ENCODE measurements at places on chromosomes 4 and X. TPM values are rescaled to one million over a fixed set of nuclear protein-coding genes. Genes with fewer than 3 reads are reported as not detected.

- no peak overlapping the region for H3K4me3 ChIP-seq
- no peaks in the 10 kb centered on the region for H3K36me3 ChIP-seq
- H3K27ac ChIP-seq, result no peak overlapping the region
Measured at GRCh38 chrX:20595928-20596575, 329.3 kb upstream of the RPS6KA3 start.

OPHN1 gene
- total RNA-seq, result 5.0 TPM

DNA sequence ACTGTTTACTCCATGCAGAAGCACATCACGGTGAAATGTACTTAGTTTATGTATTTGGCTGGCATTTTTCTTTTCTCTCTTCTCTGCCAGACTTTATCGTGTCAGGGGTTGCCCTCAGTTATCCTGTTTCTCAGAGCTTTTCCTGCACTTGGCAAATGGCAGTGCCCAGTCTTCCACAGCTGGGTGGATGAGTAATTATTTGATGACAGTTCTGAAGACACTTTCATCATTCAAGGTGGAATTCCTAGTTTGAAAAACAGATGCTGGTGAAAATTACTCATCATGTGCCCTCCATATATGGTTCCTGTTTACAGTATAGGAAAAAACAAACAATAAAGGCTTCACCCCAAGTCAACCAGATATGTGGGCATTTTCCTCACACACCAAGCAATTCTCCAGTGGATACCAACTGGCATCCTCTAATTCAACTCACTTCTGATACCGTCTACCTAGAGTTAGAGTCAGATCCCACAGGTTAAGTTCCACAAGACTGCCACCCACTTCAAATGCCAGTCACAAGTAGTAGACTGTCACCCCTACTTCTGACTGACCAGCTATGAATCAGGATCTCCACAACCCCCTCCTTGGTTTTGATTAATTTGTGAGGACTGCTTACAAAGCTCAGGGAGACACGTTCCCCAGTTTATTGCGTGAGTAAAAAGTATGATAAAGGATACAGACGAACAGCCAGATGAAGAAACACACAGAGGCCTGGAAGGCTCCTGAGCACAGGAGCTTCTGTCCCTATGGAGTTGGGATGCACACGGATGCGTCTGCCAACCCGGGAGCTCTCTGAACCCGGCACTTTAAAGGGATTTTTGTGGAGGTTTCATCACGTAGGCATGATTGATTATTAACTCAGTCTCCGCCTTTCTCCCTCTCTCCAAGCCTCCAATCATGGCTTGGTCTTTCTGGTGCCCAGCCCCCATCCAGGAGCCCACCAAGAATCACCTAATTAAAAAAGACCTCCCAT, 72.9 kb downstream of the CLDN34 start:
- DNase-seq, result no peak
- peaks cover 60% of the 10 kb centered on the region for H3K4me1 ChIP-seq
- no peaks in the 10 kb centered on the region for H3K27me3 ChIP-seq
- H3K27ac ChIP-seq, result no peak overlapping the region
- H3K36me3 ChIP-seq, result no peaks in the 10 kb centered on the region
- no peak overlapping the region for H3K4me3 ChIP-seq

DNA sequence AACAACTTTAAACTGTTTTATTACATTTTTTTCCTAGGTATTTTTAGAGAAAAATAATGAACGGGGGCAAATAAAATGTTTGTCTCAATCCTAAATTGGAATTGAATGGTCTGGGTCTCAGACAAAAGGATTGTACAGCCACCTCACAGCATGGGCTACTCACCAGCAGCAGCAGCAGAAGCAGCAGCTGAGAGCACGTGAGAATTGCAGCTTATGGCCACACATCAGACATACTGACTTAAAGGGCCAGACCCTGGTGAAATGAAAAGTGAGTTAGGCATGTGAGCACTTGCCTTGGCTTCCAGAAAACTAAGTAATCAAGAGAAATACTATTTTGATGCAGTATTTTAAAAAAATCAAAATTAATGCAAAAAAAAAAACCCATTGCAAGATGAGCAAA, 56.6 kb downstream of the AASDH start:
- no peak overlapping the region for H3K27ac ChIP-seq
- H3K4me1 ChIP-seq, result no peaks in the 10 kb centered on the region
- no peak for DNase-seq
- no peaks in the 10 kb centered on the region for H3K36me3 ChIP-seq

- no peaks in the 10 kb centered on the region for H3K27me3 ChIP-seq
- no peak overlapping the region for H3K4me3 ChIP-seq
- no peaks in the 10 kb centered on the region for H3K36me3 ChIP-seq
Measured at GRCh38 chr4:128737098-128737513, 72.4 kb upstream of the JADE1 start.

DNA sequence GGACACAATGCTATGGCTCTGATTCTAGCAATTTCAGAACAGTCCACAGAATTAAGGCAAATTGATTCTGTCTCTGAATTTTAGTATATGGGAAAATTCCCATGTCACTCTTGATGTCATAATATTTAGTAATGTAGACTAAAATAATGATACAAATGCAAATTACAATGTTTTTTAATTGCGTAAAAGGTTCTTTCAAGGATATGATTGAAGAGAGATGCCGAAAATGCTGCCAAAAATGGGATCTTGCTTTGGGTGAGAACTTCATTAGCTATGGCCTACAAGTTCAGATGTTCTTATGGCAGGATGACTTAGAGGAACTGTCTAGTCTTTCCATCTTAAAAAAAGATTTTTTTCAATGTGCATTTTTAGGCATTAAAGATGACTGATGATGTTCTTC, 170.6 kb downstream of the TMA16 start:
- no peaks in the 10 kb centered on the region for H3K27me3 ChIP-seq
- no peak for DNase-seq
- no peaks in the 10 kb centered on the region for H3K4me1 ChIP-seq
- H3K36me3 ChIP-seq, result no peaks in the 10 kb centered on the region
- no peak overlapping the region for H3K27ac ChIP-seq

GRCh38 chrX:129040124-129040523, 483.2 kb downstream of the SMARCA1 start:
- H3K4me1 ChIP-seq, result no peaks in the 10 kb centered on the region
- H3K27me3 ChIP-seq, result no peaks in the 10 kb centered on the region
- no peak overlapping the region for H3K27ac ChIP-seq

CFI gene
- total RNA-seq, result 6.8 TPM

FGFBP1 gene
- total RNA-seq, result not detected

DNA sequence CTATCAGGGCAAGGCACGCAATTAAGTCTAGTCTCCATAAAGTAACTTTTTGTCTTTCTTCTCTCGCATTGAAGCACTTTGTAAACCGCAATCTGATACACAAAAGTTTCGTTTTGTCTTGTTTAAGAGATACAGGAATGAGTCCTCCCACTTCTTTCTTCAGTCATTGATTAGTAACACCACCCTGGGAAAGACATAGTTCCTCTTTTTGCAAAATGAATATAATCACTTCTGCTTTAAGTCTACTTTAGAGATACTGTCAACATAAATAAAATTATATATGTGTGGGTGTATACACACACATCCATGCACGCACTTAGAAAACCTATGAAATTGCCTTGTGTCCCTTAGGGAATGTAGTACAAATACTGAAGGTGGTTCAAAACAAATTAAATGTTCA, 11.7 kb downstream of the COQ2 start:
- no peaks in the 10 kb centered on the region for H3K27me3 ChIP-seq
- H3K36me3 ChIP-seq, result peaks cover 46% of the 10 kb centered on the region
- no peak overlapping the region for H3K4me3 ChIP-seq

DNA sequence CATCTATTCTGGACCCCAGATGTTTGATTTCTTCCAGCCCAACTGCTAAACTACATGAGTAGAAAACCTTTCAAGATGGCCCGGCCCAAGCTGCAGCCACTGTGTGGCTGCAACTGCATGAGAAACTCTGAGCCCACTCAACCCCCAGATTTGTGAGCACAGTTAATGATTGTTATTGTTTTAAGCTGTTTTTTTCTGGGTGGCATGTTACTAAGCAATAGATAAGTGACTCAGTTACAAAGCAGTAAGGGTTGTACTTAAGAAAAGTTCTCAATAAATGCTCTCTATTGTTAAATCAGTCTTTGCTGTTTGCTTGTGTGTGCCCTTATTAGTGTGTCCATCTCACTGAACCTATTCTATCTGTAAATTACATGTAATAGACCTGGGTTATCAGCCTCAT, 51.8 kb downstream of the GC start:
- no peak overlapping the region for H3K4me3 ChIP-seq
- H3K27ac ChIP-seq, result no peak overlapping the region

DNA sequence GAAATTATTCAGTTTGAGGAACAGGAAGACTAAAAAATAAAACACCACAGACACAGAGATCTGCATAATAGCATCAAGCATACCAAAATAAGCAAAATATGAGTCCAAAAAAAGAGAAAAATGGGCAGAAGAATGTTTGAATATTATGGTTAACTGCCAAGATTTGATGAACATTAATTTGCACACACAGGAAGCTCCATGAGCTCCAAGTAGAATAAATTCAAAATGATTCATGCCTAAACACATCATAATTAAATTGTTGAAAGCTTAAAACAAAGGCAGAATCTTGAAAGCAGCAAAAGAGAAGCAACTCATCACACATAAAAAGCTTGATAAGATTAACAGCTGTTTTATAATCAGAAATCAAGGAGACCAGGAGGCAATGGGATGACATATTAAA, 156.6 kb upstream of the ARSJ start:
- H3K36me3 ChIP-seq, result no peaks in the 10 kb centered on the region
- DNase-seq, result no peak
- H3K27me3 ChIP-seq, result no peaks in the 10 kb centered on the region
- no peak overlapping the region for H3K4me3 ChIP-seq

- no peak overlapping the region for H3K4me3 ChIP-seq
- peaks cover 15% of the 10 kb centered on the region for H3K27me3 ChIP-seq
- no peaks in the 10 kb centered on the region for H3K4me1 ChIP-seq
- no peak for DNase-seq
- no peak overlapping the region for H3K27ac ChIP-seq
Measured at GRCh38 chr4:100060765-100061416, 110.8 kb upstream of the H2AZ1 start.

GRCh38 chrX:130120321-130120731, 10.0 kb upstream of the ELF4 start:
- H3K27me3 ChIP-seq, result no peaks in the 10 kb centered on the region
- peak overlapping the region; percentile 63 for H3K4me3 ChIP-seq
- no peaks in the 10 kb centered on the region for H3K36me3 ChIP-seq
- peaks cover 22% of the 10 kb centered on the region for H3K4me1 ChIP-seq
- DNase-seq, result no peak

HGFAC gene
- total RNA-seq, result 0.80 TPM

DNA sequence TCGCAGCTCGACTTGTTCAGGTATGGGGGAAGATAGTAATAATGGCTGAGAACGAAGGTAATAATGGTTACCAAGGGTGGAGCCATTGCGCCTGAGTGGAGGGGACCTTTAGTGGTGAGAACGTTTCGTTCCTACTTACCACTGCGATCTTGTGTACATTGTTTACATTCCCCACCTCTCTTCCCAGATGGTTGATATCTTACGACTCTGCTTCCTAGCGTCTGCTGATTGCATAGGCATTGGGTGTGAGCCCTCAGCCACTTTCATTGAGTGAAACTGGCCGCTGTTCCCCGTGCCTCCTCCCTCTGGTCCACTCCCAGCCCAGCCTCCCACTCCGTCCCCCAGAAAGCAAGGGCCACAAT, 850 bp downstream of the IGBP1 start:
- H3K36me3 ChIP-seq, result no peaks in the 10 kb centered on the region
- peak overlapping the region; percentile 87 for H3K27ac ChIP-seq
- no peaks in the 10 kb centered on the region for H3K27me3 ChIP-seq
- peak overlapping the region; percentile 85 for H3K4me3 ChIP-seq
- no peak for DNase-seq

GRCh38 chr4:181030961-181031360, 1212.2 kb upstream of the TENM3 start:
- H3K27ac ChIP-seq, result no peak overlapping the region
- no peaks in the 10 kb centered on the region for H3K4me1 ChIP-seq
- DNase-seq, result no peak
- no peaks in the 10 kb centered on the region for H3K36me3 ChIP-seq
- no peaks in the 10 kb centered on the region for H3K27me3 ChIP-seq

DNA sequence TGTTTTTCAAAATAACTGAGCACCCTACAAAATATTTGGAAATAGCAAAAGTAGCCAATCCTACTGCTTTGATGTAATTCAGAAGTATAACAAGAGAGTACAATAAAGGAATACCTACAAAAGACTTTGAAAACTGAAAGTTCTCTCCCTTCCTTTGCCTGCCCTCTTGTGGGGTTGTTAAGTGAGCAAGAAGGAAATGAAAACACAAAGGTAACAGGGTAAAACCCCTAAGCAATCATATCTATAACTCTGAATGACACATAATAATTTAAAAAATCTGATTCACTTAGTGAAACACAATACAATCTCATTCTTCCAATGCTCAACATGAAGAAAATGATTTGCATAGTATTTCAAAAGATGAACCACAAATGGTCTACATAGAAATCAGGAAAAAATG, 98.2 kb downstream of the FRYL start:
- peak overlapping the region; percentile 24 for H3K27ac ChIP-seq
- no peak for DNase-seq
- H3K27me3 ChIP-seq, result no peaks in the 10 kb centered on the region
- H3K4me3 ChIP-seq, result no peak overlapping the region

TMEM150C gene
- 13.6 TPM for total RNA-seq

- DNase-seq, result no peak
- H3K4me3 ChIP-seq, result no peak overlapping the region
- H3K27me3 ChIP-seq, result no peaks in the 10 kb centered on the region
- peaks cover 67% of the 10 kb centered on the region for H3K4me1 ChIP-seq
- peak overlapping the region; percentile 72 for H3K27ac ChIP-seq
Measured at GRCh38 chrX:10110984-10111363, 45.8 kb upstream of the CLCN4 start.

GRCh38 chrX:4268676-4269075, 555.2 kb upstream of the PRKX start:
- DNase-seq, result no peak
- H3K36me3 ChIP-seq, result no peaks in the 10 kb centered on the region
- H3K4me3 ChIP-seq, result no peak overlapping the region
- H3K27me3 ChIP-seq, result no peaks in the 10 kb centered on the region
- H3K27ac ChIP-seq, result no peak overlapping the region
- H3K4me1 ChIP-seq, result no peaks in the 10 kb centered on the region

DNA sequence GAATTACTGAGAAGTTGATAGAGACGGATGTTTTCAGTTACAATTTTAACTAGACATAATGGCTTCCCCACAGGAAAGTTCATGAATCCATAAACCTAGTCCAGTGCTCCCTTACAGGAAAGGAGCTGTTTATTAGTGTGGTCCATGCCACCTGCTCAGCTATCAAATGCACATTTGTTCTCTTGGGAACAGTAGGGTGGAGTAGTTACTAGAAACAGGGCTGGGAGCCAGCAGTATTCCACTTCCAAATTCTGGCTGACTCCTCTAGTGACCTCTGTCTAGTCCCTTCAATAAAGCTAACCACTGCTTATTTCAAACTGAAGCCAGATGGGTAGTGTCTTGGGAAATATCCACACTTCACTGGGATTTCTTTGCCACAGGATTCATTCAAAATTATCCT, 88.4 kb upstream of the TLL1 start:
- H3K4me1 ChIP-seq, result peaks cover 36% of the 10 kb centered on the region
- DNase-seq, result peak; percentile 41
- H3K27me3 ChIP-seq, result no peaks in the 10 kb centered on the region
